ENCODE measurements at places on chromosomes 5 and 9.

GRCh38 chr9:8494571-8494970 is 695.0 kb upstream of the DMAC1 start:
- no peak for DNase-seq

DNA sequence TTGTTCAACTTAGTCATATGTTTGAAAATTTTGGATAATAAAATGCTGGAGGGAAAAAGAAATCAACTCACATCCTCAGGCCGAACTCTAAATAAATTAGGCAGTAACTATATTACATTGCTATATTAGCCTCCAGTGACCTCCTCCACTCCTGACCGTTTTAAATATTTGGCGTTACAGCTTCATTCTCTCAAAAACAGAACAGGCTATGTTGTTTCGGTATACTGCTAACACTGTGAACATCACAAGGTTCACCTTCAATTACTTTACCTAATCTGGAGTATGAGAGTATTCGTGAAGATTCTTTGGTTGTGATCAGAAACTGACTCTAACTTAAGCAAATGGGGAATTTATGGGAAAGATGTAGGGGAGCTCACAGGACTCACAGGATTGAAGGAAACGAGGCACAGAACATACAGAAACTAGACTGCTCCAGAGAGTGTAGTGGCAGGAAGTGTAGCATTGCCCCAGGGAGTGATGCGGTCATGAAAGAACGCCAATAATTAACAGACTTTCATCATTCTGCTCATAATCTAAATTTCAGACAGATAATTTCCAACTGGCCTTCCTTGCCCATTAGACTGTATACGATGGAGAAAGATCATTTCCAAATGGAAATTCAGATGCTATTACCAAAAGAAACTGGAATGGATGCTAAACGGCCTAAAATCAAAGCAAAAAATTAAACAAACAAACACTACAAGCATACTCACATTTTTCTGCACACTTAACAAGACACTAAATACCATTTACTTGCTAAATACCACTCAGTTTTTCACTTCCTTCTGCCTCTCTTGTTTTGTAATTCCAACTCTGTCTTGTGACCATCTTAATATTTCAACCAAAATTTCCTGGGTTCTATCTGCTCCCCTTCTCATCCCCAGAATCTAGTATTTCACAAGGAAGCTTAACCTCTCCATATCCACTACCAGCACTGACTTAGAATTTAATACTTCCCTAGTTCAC is 110.1 kb upstream of the LPAR1 start:
- no peak for DNase-seq

- no peak for DNase-seq
Measured at GRCh38 chr9:121944711-121945191, 148.4 kb downstream of the TTLL11 start.

DNA sequence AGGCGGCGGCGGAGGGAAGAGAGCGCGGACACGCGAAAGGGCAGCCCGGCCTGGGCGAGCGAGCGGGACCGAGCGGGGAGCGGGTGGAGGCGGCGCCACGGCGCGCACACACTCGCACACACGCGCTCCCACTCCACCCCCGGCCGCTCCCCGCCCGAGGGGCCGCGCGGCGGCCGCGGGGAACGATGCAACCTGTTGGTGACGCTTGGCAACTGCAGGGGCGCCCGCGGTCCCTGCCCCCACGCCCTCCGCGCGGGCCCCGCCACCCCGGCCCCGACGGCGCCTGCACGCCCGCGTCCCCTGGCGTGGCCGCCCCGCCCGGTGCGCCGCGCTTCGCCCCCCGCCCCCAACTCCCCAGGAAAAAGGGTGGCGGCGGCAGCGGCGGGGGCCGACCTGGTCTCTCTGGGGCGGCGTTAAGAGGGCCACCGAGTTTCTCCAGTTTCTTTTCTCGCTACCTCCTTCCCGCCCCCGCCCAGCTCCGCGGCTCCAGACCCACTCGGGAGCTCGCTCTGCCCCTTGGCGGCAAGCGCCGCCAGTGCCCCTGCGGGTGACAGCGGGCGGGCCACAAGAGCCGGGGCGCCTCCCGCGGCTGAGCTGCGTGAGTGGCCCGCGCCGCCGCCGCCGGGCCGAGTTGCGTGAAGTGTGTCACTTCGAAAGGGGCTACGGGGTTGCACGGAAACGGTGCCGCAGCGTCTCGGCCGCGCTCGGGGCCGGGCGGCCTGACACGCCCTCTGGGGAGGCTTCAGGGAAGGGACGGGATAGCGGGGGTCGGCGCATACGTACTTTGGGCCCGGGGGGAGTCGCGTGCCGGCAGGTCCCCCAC is at the start of gene NR3C1:
Gene NR3C1 (minus strand): TSS at position 94 of the 823 bp plus-strand sequence. CDS start 2,847 bp downstream, outside the sequence.
- peak; percentile 91 for DNase-seq

Measured in coronary artery (tissue), 2 donors.